Kidney (tissue), 22 donors: ENCODE measurements at places on chromosomes 13 and 19. TPM values are rescaled to one million over a fixed set of nuclear protein-coding genes. Genes with fewer than 3 reads are reported as not detected.

The ATP4A gene
- not detected for total RNA-seq

- DNase-seq = no peak
Measured at GRCh38 chr19:18117364-18117691, 19.8 kb downstream of the MAST3 start.

DNA sequence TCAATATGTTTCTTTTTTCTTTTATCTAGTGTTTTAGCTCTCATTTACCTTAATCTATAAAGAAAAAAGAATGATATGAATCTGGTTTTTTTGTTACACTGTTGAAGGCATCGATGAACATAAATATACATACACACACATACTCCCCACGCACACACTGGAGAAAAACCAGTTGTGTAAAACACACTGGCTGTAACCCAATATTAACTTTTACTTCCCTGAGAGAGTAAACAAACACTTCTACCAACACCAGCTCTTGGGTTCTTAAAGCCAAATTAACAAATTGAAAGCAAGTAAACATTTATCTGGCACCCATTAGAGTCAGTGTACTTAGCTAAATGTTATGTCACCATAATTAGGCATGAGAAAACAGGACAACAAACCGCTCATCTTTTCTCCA, 145.7 kb downstream of the ABCC4 start:
- no peak for DNase-seq

DNA sequence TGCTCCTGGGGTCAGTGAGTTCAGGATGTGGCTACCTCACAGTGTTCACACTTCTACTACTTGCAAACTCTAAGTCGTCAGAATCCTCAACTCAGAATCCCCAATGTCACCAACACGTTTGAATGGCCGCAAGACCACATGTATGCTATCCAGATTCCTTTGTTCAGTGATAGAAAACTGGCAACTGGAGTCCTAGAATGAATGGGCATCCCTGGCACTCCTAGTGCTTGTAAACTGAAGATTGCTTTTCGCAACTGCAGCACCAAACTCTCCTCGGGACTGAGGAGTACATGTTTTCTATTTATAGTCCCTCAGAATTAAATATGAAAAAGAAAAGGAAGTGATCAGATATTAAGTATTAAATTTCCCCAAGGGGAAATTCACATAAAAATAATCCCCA, 4.9 kb downstream of the SMAD9 start:
- DNase-seq = no peak

GRCh38 chr13:55263045-55263444, 1877.7 kb upstream of the PRR20A start:
- no peak for DNase-seq
